ENCODE measurements at places on chromosomes 11 and 22. TPM values are rescaled to one million over a fixed set of nuclear protein-coding genes. Genes with fewer than 3 reads are reported as not detected.

DNA sequence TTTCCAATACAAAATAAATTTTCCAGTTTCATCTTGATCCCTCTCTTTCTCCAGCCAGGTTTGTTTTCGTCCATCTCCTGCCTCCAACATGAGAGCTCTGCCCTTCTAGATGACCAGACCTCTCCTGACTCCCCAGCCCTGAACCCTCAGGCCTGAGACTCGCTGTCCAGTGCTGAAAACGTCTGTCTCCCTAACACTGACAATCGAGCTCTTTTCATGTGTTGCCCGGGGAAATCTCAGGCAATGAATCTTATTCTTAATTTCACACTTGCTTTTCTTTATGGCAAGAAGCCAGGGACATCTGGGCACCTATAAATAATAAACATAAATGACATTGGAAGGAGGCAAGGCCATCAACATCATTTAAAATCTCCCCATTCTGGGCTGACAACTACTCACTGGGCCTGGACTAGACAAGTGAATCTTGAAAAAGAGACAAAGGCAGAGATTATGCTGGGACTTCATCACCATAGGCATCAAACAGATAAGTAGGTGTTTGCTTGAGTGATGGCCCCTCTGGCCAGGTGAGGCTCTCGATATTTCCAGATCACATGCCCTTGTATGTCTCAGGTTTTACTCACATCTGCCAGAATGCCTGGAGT lies 274.5 kb upstream of the B3GAT1 start:
- no peak overlapping the region for H3K27ac ChIP-seq
- no peaks in the 10 kb centered on the region for H3K36me3 ChIP-seq
- no peaks in the 10 kb centered on the region for H3K4me1 ChIP-seq
- peaks cover 17% of the 10 kb centered on the region for H3K27me3 ChIP-seq
- no peak overlapping the region for H3K4me3 ChIP-seq

DNA sequence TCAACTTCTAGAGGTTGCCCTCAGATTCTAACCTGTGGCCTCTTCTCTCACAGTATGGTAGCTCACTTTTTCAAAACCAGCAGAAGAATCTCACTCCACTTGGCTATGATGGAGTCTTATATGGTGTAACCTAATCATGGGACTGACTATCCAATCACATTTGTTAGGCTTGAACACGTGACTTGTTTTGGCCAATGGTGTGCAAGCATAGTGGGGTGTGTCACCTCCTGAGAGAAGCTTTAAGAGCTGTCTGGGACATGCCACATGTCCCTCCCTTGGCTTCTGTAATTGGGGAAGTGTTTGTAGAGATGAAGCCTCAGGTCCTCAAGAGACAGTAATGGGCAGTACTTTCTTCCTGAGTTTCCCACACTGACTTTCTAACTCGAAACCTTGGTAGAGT lies 12.8 kb upstream of the SMIM38 start:
- no peak for DNase-seq
- no peaks in the 10 kb centered on the region for H3K4me1 ChIP-seq
- H3K27me3 ChIP-seq: no peaks in the 10 kb centered on the region
- no peak overlapping the region for H3K4me3 ChIP-seq
- no peaks in the 10 kb centered on the region for H3K36me3 ChIP-seq
- H3K27ac ChIP-seq: no peak overlapping the region

- no peaks in the 10 kb centered on the region for H3K36me3 ChIP-seq
- no peak overlapping the region for H3K4me3 ChIP-seq
- no peak overlapping the region for H3K27ac ChIP-seq
- no peaks in the 10 kb centered on the region for H3K27me3 ChIP-seq
These were observed 5.1 kb downstream of the MB start for GRCh38 chr22:35611891-35612576.

DNA sequence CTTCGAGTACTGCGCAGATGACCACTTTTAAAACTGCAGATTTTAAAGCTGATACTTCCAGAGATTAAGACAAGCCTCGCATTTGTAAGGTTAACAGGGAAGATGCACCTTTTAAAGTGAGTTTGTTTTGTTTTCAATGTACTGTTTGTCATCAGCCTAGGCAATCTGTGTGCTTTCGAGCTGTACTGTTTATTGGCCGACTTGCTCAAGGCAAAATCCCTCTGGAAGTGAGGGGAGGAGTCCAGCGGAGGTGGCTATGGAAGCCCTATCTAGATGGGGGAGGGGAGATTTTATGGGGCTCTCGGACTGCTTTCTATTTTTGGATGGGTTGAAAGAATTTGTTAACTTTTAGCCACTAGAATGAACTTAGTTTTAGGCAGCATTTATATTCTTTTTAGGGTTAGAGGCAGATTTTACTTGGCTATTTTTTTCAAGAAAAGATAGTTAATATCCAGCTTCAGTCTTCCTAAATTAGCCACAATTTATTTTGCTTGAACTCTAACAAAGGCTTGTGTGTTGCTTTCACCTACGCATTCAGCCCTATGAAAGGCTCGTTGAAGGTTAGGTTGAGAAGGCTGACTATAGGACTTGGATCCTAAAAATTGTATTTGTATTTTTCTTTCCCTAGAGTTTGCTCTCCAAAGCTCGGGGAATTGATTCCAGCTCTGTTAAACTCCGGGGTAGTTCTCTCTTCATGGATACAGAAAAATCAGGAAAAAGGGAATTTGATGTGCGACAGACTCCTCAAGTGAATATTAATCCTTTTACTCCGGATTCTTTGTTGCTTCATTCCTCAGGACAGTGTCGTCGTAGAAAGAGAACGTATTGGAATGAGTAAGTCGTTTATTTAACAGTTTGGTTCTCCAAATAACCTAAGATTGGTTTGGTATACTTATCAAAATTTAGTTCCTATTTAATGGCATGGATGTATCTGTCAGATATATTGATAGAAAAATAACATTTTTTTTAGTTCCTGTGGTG lies 2.1 kb downstream of the WEE1 start:
- no peaks in the 10 kb centered on the region for H3K36me3 ChIP-seq

PRR33 gene
- 0.19 TPM for total RNA-seq

GRCh38 chr11:63212742-63213141 lies 30.7 kb downstream of the SLC22A25 start:
- no peaks in the 10 kb centered on the region for H3K36me3 ChIP-seq
- no peaks in the 10 kb centered on the region for H3K27me3 ChIP-seq
- no peak for DNase-seq
- no peak overlapping the region for H3K27ac ChIP-seq
- H3K4me3 ChIP-seq: no peak overlapping the region
- no peaks in the 10 kb centered on the region for H3K4me1 ChIP-seq

OR52M1 gene
- not detected for total RNA-seq

GRCh38 chr22:32971276-32971675 lies 86.9 kb downstream of the SYN3 start:
- no peaks in the 10 kb centered on the region for H3K27me3 ChIP-seq
- no peak for DNase-seq
- no peaks in the 10 kb centered on the region for H3K4me1 ChIP-seq
- no peak overlapping the region for H3K27ac ChIP-seq
- H3K36me3 ChIP-seq: no peaks in the 10 kb centered on the region
- H3K4me3 ChIP-seq: no peak overlapping the region

ZNF280B gene
- 2.8 TPM for total RNA-seq

KRTAP5-11 gene
- total RNA-seq: not detected

DNA sequence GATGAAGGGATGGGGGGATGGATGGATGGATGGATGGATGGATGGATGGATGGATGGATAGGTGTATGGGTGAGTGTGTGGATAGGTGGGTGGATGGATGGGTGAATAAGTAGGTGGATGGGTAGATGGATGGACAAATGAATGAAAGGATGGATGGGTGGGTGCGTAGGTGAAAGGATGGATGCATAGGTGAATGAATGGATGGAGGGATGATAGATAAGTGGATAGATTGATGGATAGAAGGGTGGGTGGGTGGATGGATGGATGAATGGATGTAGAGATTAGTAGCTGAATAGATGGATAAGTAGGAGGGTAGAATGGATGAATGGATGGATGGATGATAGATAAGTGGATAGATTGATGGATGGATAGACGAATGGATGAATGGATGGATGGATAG lies 152.7 kb downstream of the MN1 start:
- no peaks in the 10 kb centered on the region for H3K36me3 ChIP-seq
- no peak overlapping the region for H3K4me3 ChIP-seq
- H3K27me3 ChIP-seq: no peaks in the 10 kb centered on the region
- no peak overlapping the region for H3K27ac ChIP-seq

LIF gene
- 0.87 TPM for total RNA-seq

- H3K27ac ChIP-seq: peak overlapping the region; percentile 59
- H3K36me3 ChIP-seq: no peaks in the 10 kb centered on the region
- no peak for DNase-seq
These were observed 52.4 kb downstream of the PACSIN2 start for GRCh38 chr22:42962295-42963230.

C11orf86 gene
- total RNA-seq: 0.25 TPM

GRCh38 chr11:74538680-74539079 lies 45.2 kb upstream of the LIPT2 start:
- no peaks in the 10 kb centered on the region for H3K36me3 ChIP-seq
- peaks cover 6% of the 10 kb centered on the region for H3K27me3 ChIP-seq
- H3K27ac ChIP-seq: no peak overlapping the region
- H3K4me3 ChIP-seq: no peak overlapping the region

PLAAT4 gene
- 49.5 TPM for total RNA-seq

GRCh38 chr11:133966921-133967598 lies 10.3 kb upstream of the IGSF9B start:
- H3K4me3 ChIP-seq: no peak overlapping the region
- DNase-seq: peak; percentile 26
- peaks cover 12% of the 10 kb centered on the region for H3K27me3 ChIP-seq
- no peak overlapping the region for H3K27ac ChIP-seq
- H3K4me1 ChIP-seq: no peaks in the 10 kb centered on the region
- H3K36me3 ChIP-seq: no peaks in the 10 kb centered on the region

- no peaks in the 10 kb centered on the region for H3K4me1 ChIP-seq
- no peak overlapping the region for H3K4me3 ChIP-seq
These were observed 196.2 kb downstream of the SOX6 start for GRCh38 chr11:16160146-16160545.

GAL3ST1 gene
- not detected for total RNA-seq

MADD gene
- 75.5 TPM for total RNA-seq

VPS26B gene
- total RNA-seq: 40.4 TPM

TENM4 gene
- 16.8 TPM for total RNA-seq

DNA sequence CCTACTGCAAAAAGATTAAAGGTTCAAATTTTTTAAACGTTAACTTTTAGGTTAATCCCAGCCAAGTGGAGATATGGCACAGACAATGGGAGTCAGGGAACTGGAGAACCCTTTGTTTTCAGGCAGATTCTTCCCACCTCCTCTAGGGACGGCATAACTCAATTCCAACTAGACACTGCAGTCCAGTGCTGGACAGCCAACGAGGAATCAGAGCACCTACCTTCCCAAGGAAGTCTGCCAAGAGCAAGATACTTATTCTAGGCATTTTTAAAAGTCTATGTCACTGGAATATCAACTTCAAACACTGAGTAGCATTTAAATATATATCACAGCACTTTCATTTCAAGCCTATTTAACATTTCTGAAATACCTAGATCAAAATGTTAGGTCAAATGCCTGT lies 7.3 kb downstream of the CADM1 start:
- H3K27ac ChIP-seq: no peak overlapping the region
- H3K36me3 ChIP-seq: no peaks in the 10 kb centered on the region
- H3K4me3 ChIP-seq: no peak overlapping the region
- DNase-seq: no peak
- no peaks in the 10 kb centered on the region for H3K4me1 ChIP-seq

MOGAT2 gene
- total RNA-seq: not detected

DNA sequence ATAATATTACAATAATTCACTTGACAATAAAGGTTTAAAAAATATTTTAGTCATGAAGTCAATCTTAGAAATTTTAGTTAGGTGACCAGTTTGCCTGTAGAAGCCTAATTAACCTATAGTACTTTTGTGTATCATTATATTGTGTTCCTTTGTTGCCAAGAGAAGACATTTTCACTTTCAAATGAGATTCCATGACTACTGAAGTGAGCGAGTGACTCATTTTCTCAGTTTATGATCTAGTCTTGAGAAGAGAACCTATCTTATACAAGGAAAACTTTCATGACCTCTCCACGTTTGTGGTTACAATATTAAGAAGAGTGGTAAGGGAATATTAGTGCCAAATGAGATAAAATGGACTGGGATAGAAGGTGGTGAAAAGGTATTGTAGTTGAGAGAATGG lies 423.9 kb upstream of the CHORDC1 start:
- H3K27me3 ChIP-seq: no peaks in the 10 kb centered on the region
- no peak for DNase-seq
- H3K27ac ChIP-seq: no peak overlapping the region
- no peak overlapping the region for H3K4me3 ChIP-seq
- H3K36me3 ChIP-seq: no peaks in the 10 kb centered on the region
- H3K4me1 ChIP-seq: no peaks in the 10 kb centered on the region

JHY gene
- total RNA-seq: 4.4 TPM

CELSR1 gene
- total RNA-seq: 0.11 TPM

TNNT3 gene
- 0.96 TPM for total RNA-seq

GRCh38 chr11:64859542-64860414 lies 15.3 kb upstream of the CDC42BPG start:
- DNase-seq: no peak
- H3K27ac ChIP-seq: no peak overlapping the region
- H3K4me1 ChIP-seq: peaks cover 84% of the 10 kb centered on the region
- H3K27me3 ChIP-seq: no peaks in the 10 kb centered on the region
- H3K36me3 ChIP-seq: peaks cover 5% of the 10 kb centered on the region

DNA sequence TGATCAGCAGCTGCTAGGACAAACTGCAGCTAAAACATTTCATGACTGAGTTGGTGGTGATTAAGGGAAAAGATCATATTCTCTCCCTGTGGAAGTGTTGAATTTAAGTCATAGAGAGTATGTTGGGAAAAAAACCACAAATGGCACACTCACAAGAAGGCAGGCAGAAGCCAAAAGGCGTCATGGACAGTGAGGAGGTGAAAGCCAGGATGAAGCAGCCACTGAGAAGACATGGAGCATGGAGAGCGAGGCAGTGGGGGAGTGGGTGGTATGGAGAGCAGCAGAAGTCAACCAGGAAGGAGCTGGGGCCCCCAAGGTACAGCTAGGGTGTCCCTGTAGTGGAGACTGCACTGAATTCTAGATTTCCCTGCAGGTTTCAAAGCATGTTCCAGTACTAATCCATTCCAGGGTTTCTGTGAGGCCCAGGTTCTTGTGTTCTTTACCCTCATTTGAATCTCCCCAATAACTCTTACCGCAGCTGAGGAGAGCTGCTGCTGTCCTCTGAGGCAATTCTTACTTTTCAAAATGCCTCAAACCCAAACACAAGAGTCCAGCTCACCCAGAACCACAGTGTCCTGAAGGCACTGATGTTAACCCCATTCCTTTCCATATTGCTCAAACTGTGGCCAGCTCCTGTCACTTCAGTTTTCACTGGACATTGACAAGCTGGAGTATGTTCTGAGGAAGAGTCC lies 191.8 kb upstream of the E2F8 start:
- no peak for DNase-seq
- no peak overlapping the region for H3K4me3 ChIP-seq
- peak overlapping the region; percentile 19 for H3K27ac ChIP-seq

USP2 gene
- 8.1 TPM for total RNA-seq
